ENCODE measurements at places on chromosomes 6 and 20.

DNA sequence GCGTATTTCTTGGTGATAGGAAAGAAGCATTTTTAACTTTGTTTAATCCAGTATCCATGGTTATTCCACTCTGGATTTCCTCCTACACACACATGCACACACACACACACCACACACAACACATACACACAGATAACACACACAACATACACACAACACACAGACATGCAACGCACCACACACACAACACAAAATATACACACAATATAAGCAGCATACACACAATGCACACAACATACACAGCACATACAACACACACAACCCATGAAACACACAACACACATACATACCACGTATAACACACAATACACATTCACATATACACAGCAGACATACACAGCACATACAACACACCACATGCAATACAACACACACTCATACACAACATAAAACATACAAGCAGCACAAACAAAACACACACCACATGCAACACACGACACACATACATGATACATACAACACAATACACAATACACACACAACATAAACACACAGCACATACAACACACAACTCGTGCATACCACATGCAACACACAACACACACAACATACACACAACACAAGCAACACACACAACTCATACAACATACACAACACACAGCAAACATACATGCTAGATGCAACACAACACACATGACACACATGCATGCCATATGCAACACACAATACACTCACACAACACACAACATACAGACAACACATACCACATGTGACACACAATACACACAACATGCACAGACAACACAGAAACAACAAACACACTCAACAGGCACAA is 13.0 kb downstream of the TTLL2 start:
- DNase-seq: no peak

GRCh38 chr6:130466052-130466747 is 100.4 kb downstream of the TMEM200A start:
- no peak for DNase-seq

DNA sequence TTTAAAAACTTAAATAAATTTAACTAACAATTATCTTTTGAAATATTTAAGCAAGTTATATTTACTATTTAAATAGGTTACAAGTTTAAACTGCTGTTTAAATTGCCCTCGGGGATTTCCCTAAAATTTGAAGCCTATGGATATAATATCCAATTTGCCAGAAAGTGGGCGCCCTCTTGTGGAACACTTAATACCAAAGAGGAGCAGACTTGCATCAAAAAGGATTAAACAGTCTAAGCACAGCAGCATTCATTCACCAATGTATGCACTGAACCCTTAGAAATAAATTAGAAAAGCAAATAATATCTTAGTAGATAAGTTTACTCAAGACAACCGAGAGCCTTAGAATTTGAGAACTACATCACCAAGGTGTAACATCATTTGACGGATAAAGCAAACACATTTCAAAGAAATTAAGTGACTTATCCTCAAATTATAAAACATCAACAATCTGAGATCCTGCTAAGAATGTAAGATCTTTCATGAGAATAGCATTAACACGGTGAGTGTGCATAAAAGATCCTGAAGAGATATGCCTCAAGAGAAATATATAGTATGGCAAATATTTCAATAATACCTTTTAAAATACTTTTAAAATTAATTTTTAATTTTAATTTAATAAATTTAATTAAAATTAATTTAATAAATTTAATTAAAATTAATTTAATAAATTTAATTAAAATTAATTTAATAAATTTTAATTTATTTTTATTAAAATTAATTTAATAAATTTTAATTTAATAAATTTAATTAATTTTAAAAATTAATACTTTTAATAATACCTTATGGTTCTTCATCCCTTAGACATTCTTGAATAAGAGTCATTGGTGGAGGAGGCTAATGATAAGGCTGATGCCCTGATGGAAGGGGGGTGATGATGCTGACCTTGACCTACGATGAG is 11.5 kb upstream of the MEP1A start:
- DNase-seq: peak; percentile 81

DNA sequence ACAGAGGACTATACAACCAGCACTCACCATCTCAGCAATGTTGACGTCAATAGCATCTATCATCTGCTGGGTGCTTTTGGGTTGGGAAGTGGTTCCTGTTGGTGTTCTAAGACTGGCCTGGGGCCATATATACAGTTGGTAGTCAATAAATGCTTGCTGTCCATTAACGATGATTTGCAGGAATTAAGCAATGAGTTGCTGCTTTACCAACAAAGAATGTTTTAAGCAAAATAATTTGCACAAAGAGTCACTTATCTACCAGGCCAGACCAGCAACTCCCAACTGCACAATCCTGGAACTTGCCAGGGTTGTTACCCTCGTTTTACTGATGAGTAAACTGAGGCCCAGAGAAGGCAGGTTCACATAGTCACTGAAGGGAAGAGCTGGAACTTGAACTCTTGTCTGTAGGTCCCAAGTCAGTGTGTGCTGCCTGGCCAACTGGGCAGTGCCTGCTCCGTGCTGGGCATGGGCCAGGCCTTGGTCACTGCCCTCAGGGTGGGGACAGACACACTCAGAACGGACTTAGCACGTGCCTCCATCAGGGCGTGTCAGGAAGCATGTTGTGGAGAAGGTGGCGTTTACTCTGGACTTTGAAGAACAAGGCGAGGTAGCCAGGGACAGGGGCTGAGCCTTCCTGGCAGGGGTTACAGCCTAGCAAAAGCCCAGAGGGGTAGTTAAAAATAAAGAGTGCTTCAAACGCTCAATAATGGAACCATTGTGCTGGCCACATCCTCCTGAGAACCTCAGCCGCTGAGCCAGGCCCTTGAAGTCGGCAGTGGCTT is 2.5 kb upstream of the SRC start:
- DNase-seq: no peak

DNA sequence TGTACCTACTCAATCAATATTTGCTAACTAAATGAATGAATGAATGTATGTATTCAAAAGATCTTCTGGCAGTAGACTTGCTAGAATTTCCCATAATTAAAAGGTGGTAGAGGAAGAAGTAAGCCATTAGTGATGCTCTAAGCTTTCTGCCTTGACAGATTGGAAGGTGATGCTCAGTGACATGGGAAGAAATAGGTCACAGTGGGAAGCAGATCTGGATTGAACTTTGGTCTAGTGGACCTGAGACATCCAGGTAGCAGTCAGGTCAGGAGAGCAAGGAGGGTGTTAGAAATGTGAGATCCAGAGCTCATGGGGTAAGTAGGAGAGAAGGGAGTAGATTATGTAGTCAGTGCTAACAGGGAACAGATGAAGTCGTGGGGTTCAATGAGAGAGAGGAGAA is 106.4 kb downstream of the SNX5 start:
- DNase-seq: no peak

DNA sequence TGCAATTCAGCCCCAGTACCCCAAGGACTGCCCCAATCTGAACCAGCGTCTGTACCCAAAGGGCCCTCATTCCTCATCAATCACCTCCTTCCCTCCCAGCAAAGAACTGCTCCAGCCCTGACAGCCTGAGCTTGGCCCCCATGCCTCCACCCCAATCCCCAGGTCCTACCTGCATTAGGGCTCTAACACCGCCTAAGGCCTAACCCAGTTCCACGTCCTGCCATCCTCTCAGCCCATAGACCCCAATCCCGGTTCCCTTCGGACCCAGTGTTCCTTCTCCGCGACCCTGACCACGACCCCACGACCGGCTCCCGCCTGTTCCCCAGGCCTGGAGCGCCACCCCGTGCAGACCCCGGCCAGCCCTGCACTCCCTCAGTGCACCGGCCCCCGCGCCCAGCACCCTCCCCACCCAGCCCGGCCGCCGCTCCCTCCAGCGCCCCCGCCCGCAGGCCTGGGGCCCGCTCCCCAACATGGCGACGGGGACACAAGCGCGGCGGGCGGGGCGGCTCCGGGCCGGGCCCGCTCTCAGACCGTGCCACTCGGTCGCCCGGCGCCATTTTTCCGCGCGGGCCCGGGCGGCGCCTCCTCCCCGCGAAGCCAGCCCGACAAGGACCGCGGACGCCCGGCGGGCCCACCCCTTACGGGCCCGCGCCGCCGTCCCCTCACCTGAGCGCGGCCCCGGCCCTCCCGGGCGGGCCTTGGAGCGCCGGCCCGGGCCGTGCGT is 483 bp downstream of the NCOA6 start:
- DNase-seq: no peak

- DNase-seq: peak; percentile 99
Observed at GRCh38 chr6:139640448-139640847, 266.0 kb upstream of the CITED2 start.

DNA sequence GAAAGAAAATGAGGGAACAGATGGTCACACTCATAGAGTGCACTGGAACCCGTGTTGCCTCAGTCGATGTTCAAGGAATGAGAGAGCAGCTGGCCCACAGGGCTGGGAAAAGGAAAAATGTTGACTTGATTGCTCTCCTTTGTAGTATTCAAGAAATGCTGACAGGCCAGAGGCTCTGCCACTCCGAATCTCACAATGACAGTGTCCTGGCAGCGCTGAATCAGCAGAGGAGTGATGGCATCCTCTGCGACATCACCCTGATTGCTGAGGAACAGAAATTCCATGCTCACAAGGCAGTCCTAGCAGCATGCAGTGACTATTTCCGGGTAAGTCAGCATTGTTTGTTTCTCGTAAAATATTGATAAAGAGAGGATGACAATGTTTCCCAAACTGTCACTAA is 51.3 kb downstream of the KLHL32 start:
- DNase-seq: no peak

- DNase-seq: no peak
Observed at GRCh38 chr6:37175332-37176267, 5.6 kb downstream of the PIM1 start.

DNA sequence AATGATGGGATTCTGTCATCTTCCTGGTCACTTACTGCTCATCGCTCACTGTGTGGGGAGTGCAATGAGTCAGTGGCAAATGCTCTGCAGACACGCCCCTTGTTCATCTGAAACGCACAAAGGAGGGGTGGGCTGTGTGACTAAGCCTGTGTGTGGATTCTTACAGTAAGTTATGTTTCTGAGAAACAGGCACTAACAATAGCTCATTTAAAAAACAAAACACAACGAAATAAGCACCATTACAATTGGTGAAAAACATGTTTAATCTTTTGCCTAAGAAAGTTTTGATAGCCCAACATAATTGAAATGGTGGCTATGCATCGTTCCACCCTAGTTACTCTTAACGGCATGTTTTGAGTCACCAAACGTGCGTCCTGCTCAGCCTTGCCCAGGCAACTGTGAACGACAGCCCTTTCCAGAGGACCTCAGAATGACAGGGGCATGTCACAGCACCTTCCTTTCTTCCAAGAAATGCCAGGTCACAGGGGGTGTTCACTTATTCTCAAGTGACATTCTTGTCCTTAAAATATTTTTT is 118.4 kb upstream of the SGK1 start:
- no peak for DNase-seq

GRCh38 chr6:79385333-79385732 is 150.9 kb upstream of the HMGN3 start:
- DNase-seq: no peak

GRCh38 chr6:133432021-133432989 is 191.1 kb downstream of the EYA4 start:
- no peak for DNase-seq

- DNase-seq: no peak
Observed at GRCh38 chr6:90536520-90536919, 50.4 kb downstream of the MAP3K7 start.

- no peak for DNase-seq
Observed at GRCh38 chr20:16017656-16018055, 555.6 kb downstream of the KIF16B start.

GRCh38 chr6:167665698-167666330 is 160.9 kb upstream of the AFDN start:
- DNase-seq: no peak

DNA sequence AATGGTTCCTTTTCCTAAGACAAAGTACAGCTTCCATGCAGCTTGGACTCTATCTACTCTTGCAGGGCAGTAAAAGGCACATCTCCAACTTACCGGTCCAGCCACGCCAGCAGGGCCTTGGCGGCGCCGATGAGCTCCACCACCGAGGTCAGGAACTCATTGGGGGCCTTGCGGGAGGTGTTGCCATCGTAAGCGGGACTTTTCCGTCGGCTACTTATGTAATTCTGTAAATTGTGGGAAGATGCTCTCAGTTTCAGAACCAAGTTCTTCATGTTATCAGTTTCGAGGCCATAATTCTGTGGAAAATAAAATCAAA is 68.5 kb downstream of the CNKSR3 start:
- DNase-seq: no peak

DNA sequence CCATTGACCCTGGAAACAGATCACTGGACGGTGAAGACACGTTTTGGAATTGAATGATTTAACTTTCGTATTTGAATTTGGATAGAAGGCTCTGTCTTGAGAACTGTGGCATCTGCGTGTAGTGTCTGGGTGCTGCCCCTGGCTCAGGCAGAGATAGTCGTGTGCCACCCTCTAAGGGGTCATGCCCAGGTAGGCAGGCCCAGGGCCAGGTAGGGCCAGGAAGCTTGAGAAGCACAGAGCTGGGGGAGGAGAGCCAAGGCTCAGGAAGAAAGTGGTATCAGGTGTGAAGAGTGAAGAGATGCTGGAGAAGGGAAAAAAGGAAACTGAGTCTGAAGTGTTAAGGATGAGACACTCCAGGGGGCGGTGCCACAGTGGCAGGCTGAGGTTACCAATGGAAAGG is 75.5 kb downstream of the IYD start:
- DNase-seq: no peak
